PC-9 (cell line): ENCODE measurements at places on chromosomes 6 and 20.

DNA sequence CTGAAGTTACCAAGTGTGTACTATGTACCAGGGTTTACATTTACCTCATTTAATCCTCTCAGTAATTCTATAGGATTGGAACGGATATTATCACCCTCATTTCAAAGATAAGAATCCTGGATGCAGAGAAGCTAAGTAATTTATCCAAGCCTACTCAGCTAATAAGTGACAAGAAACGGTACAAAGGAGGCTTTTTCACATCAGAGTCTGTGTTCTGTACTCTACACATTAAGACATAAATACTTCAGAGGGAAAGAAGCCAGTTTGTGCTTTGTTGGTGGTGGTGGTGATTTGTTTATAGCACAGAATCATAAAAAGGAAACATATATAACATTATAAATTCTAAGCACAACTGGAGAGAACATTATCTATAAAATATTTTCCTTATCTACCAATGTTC, 88.3 kb upstream of the HMGCLL1 start:
- DNase-seq: no peak

- DNase-seq: no peak
Measured at GRCh38 chr20:3995749-3996320, 19.5 kb downstream of the RNF24 start.

- no peak for DNase-seq
Measured at GRCh38 chr20:60381643-60382400, 423.6 kb downstream of the CDH26 start.

GRCh38 chr6:143804835-143805239, 38.3 kb upstream of the LTV1 start:
- DNase-seq: no peak

- no peak for DNase-seq
Measured at GRCh38 chr6:148580442-148580841, 166.4 kb upstream of the UST start.

DNA sequence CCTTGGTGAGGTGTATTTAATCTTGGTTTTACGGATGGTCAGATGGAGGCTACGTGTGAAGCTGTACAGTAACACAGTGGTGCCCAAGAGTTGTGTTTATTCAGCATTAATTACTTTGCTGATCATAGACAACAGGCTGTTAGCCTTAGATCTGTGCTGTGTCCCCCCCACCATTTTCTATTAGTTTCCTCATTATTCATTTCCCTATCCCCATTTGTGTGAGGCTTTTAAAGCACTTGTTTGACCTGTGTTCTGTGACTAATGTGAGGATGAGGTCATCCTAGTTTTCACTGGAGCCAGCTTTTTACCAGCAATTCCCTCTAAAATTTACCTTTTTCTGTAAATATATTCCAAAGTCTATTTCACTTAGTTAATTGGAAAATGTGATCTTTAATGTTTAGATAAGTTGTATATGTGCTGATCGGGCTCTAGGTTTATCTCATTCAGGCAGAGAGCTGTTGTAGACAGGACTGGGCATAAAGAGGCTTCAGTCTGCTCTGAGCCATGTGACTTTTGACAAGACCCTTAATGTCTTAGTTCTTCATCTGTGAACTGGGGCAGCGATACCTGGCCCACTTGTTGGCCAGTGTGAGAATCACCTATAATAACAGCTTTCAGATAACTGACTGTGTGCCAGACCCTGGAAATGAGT, 8.4 kb downstream of the MAPRE1 start:
- no peak for DNase-seq

- no peak for DNase-seq
Measured at GRCh38 chr6:154238831-154239230, 117.8 kb downstream of the IPCEF1 start.

DNA sequence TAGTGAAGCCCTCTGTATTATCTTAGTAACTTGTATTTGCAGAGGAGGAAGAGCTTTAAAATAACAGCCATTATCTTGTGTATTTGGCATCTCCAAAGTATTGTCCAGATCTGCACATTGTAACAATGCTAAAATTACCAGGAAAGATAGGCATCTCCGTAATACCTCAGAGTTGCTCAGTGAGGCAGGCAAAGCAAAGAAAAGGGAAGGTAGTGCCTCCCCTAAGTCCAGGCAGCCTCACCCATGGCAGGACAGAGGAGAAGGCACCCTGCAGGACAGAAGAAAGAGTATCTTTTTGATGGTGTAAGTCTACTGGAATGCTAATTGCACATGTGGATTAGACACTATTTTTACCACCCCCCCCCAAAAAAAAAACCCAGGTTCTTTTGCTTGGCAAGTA, 13.6 kb upstream of the SSTR4 start:
- no peak for DNase-seq

GRCh38 chr6:33906439-33906838, 102.6 kb upstream of the MLN start:
- DNase-seq: no peak

GRCh38 chr6:160108077-160108476, 13.5 kb upstream of the SLC22A1 start:
- DNase-seq: no peak

- no peak for DNase-seq
Measured at GRCh38 chr6:112113431-112113830, 26.0 kb downstream of the FAM229B start.

DNA sequence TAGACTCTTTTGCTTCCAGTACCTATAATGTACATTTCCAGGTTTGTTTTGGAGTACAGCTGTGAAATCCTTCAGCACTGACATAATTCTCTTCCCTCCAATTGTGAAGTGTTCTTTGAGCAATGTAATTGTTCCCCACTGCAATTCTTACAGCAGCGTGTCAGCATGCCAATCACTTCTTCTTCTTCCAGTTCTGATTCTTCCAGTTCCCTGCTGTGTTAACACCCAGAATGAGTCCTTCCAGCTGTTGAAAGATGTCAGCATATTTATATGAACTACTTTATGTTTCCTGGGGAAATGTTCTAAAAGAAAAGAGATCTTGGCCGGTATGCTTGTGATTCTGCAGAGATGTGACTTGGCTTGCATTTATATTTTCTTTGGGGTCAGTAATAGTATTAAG, 213.9 kb downstream of the UNC5CL start:
- no peak for DNase-seq

- no peak for DNase-seq
Measured at GRCh38 chr20:63178446-63178820, 37.5 kb downstream of the YTHDF1 start.

GRCh38 chr20:10219452-10219791, 792 bp downstream of the SNAP25 start:
- DNase-seq: no peak

DNA sequence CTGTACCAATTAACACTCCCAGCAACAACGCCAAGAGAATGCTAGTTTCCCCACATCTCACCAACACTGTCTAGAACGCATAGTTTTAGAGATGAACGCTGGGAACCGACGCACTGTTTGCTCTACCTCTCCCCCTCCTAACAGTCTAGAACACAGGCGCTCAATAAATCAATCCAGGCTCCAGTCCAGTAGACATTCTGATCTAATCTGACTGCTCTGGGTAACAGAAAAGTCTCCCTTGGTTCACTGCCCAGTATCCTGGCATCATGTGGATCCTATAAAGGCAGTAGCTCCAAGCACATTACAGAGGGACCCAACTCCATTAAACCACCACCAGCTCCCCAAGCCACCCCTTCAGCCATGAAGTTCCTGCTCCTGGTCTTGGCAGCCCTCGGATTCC, at the start of gene DEFB132:
TSS of gene DEFB132 (plus strand) at position 306 of the 400 bp plus-strand sequence. CDS start at position 361, 55 bp downstream.
- no peak for DNase-seq

GRCh38 chr20:2564406-2564805, 28.0 kb downstream of the TMC2 start:
- no peak for DNase-seq

GRCh38 chr20:63911176-63911575, 16.2 kb downstream of the DNAJC5 start:
- peak; percentile 64 for DNase-seq

DNA sequence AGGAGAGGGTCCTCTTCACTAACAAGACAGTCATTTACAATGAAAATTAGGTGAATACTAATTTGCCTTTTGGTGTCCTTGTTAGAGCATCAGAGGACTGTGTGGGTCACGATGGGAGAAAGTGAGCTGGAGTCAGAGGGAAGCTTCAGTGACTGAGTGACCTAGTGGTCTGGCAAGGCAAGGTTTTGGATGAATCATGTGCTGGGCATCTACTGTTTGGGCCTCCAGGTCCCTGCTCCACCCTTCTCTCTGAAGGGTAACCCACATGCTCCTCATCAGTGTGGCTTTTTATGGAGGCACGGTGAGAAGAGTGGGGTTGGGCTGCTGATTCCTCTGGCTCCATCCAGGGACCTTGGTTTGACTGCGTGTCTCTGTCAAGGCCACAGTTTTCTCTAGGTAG, 60.5 kb upstream of the EXOC2 start:
- no peak for DNase-seq

- DNase-seq: peak; percentile 91
Measured at GRCh38 chr6:70413114-70413991, at the start of gene FAM135A. Gene FAM135A (plus strand): TSS chr6:70413508. CDS start chr6:70428343, 14,835 bp downstream.

DNA sequence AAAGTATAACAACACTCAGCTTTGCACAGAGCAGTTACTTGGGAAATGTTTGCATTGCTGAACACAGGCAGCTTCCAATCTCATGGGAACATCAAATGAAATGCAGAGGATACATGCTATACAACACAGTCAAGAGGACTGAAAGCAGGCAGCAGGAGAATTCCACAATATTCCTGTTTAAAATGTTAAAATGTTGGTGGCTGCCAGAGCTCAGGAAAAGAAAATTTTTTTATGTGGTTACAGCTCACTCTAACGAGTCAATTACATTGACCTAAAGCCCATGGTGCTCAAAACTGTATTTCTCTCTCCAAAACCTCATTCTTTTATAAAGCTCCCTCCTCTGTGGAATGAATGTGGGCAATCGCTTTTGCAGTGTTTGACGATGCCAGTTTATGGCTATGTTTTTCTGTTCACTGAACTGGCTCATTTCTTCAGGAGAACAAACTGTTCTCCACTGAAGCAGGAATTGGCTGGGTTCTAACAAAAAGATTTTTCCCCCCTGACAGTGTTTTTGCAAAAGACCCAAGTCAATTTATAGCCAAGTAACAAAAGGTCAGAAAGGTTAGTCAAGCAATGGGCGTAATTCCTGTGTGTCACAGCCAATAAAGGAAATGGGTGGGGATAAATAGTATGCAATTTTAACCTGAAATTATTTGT, 69.0 kb downstream of the ZHX3 start:
- no peak for DNase-seq
